T-helper 2 cell (primary cell): ENCODE measurements at places on chromosomes 6 and 20.

- DNase-seq = no peak
Observed at GRCh38 chr6:44858998-44859397, 469.1 kb upstream of the RUNX2 start.

DNA sequence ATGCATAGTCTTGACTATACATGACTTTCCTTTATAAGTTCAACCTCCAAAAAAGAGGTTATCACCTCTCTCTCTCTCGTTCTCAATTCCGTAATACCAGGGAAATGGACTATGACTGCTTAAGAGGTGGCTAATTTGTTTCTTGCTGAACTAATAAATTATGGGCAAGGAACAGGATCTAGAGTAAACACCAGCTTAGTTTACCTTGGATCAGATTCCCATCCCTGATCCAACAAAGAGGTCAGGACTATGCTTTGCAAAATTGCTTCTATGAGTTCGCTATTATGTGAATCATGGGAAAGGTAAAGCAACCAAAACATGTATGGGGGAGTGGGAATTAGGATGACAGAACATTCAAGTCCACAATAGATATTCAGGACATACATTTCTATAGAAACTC is 630.7 kb downstream of the HACE1 start:
- no peak for DNase-seq

DNA sequence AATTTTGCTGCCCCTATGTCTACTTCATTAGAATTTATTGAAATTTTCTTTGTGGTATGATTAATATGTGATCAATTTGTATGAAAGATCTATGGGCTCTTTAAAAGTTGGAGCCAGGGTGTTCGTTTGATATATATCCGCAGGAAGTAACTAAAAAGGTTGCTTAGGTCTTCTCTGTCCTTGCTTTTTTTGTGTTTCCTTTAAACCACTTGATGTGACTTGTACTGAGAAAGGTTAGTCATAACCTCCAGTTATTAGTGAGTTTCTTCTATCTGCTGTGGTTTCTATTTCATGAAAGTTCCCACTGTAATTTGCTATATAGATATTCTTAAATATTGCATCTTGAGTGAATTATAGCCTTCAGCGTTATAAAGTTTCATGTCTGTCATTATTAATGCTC is 585.3 kb upstream of the ARID1B start:
- no peak for DNase-seq

- no peak for DNase-seq
Observed at GRCh38 chr6:106509420-106510089, 119.7 kb downstream of the RTN4IP1 start.

- no peak for DNase-seq
Observed at GRCh38 chr20:9467995-9468394, 46.4 kb upstream of the LAMP5 start.

DNA sequence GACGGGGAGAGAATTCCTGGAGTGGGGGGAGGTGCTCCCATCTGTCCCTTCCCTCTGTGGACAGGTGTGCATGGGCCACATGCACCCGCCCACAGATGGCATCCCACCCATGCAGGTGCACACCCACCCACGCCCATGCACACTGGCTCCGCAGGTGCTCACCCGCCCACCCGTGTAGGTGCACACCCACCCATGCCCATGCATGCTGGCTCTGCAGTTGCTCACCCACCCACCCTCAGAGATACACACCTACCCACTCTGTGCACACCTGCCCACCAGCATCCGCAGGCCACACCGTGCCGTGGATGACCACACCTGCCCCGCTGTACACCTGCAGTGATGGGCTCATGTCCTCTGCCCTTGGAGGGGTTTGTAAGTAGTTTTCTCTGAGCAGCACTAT is 132.0 kb downstream of the PHACTR3 start:
- no peak for DNase-seq

DNA sequence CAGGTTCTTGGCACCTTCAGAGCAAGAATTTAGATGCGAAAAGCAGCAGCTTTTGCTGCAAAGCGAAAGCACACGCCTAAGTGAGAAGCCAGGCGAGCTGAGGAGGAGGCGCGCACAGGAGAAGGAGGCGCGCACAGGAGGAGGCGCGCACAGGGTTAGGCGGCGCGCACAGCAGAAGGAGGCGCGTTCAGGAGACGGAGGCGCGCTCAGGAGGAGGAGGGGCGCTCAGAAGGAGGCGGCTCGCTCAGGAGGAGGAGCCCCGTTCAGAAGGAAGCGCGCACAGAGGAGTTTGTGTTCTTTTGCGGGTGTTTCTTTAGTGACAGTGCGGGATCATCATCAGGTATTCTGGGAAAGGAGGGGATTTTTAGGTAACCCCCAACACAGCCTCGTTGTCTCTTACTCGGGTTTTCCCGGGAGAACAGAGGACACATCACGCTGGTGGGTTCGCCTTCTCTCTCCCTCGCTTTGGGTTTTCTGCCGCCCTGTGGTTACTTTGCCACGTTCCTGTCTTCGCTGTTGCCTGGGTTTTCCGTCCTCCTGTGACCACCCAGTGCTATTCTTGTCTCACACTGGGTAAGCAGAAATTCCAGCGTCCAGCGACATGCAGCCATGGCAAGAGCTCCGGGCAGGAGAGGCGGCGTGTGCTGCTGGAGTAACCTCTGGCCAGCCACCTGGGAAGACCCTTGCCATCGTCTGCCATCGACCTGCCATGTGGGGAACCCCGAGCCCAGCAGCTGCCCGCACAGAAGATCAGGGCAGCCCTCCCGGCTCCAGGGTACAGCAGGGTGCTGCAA is 47.0 kb downstream of the WDR27 start:
- DNase-seq = peak; percentile 62

GRCh38 chr6:150087336-150087735 is 18.4 kb upstream of the ULBP3 start:
- no peak for DNase-seq

DNA sequence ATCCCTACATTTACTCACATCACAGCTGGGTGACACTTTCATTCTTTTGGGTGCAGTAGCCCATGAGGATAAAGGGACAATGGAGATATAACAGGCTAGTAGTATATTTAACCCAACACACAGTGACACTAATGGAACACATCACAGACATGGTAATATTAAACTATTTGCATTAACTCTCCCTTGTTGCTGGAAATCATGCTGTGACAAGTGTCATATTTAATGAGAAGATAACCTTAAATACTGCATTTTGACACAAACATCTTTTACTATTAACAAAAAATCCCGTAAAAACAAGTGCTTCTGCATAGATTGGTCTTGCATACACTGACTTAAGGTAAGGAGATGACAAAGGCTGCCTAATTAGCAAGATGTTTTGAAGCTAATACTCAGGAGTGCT is 45.5 kb downstream of the CNR1 start:
- DNase-seq = no peak

DNA sequence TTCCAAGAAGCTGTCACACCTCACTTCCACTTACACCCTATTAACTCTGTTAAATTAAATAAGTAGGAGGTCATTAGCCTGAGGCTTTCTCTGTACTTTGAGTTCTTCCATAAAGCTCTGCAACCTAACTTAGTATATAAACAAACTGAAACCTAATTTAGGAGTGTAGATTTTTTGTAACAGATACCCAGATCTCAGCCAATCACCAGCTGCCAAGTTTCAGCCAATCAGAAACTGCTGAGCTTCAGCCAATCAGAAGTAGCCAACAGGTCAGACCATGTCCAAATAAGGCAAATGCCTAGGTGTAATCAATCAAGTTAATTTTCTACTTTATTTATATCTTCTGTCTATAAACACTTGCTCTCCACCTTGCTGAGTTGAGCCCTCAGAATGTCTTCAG is 142.7 kb upstream of the SULF2 start:
- peak; percentile 9 for DNase-seq

DNA sequence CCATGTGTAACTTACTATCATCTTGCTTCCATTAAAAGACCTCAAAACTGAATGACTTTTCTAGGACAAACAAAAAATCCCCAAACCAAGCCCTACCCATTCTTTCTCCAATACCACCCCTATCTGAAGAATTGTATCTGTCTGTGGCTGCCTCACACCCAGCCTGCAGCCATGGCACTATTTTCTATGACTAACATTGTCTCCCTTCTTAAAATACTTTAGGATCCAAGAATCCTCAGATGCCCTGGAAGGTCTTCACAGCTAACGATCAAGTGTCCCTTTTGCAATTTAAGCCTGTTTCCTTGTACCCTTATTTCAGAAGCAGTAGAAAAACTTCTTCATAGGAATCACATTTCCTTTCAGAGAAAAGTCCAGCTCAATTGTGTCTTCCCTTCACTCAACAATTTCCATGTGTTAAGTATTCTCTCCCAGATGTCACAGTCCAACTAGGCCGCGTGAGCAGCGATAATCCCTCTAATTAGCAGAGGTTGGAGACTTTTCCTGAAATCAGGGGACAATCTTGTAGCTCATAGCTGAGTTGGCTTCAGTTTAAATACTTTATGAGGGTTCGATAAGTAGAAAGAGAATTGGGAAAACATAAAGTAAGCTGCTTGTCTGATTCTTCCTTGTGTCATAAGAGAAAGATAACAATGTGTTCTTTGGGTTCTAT is 5.2 kb upstream of the MEP1A start:
- DNase-seq = no peak

DNA sequence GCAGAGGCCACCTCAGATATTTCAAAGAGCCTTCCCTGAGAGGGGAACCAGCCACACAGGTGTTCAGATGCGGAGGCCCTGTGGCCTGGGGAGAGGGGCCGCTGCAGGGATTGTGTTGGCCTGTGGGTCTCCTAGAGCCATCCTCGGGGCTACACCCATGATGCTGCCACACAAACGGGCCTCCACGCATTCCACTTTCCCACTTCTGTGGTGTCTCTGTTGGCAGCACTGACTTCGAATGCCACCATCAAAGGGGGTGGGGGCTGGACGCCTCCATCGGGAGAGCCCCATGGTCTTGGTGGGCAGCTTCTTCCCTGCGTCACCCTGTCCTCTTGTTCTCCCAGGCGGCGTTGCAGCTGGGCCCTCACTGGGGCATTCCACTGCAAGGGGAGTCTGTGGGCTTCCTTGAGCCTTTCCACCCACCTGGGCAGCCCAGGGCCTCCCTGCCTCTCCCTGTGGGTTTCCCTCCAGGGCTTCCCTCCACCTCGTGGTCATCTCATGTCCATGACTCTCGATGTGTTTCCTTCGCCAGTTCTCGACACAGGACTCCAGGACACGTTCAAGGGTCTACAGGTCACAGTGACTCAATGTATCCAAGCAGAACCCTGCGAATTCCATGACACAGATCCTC is 145.5 kb downstream of the ERMARD start:
- no peak for DNase-seq

DNA sequence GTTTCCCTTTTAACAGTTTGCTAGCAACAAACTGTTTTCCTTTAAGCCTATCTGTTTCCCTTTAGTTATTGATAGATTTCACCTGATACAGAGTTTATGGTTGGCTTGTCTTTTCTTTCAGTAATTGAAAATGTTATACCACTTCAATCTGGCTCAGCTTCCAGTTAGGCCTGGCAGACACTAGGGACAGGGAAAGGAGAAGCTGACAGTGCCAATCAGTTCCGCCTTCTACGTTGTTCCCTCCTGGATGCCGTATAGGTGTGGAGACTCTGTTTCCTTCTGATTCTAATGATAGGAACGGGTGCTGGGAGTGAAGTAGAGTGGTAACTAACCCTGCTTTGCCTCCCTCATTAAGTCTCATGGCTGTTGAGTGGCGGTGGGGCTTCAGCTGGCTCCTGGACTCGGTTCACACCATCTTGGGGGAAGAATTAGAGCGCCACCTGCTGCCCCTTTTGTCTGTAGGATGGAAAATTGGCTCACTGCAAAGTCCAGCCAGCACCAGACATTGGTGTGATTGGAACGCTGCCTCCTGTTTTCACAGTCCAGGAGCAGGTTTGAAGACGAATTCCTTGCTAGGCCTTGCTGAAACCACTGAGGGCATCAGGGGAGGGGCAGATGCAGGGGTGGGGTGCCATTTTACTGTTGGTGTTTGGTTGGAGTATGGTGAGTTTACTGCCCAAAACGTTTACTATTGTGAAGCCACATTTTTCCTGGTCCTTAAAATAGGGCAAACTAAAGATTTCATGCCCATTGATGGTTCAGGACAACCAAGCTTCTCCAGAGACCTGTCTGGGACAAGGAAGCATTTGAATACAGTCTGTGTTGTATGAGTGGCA is 1729.5 kb downstream of the GRIK2 start:
- DNase-seq = no peak

- no peak for DNase-seq
Observed at GRCh38 chr6:55576811-55577210, 2.2 kb downstream of the HMGCLL1 start.

DNA sequence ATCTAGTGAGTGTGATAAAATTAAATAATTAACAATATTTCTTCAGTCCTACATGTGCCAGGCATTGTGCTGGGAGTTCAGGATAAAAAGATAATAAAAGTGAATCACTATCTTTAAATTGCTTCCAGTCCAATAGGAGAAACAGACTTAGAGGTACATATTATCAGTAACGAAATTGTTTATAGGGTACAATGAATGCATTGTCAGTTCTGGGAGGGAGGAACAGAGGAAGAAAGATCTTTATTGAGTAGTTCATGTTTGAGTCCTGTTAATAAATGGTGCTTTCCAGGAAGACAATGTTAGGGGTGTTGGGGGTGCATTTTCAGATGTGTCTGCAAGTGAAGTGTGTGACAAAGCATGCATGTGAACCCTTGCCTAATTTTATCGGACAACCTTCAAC is 183.1 kb downstream of the OGFRL1 start:
- DNase-seq = no peak

DNA sequence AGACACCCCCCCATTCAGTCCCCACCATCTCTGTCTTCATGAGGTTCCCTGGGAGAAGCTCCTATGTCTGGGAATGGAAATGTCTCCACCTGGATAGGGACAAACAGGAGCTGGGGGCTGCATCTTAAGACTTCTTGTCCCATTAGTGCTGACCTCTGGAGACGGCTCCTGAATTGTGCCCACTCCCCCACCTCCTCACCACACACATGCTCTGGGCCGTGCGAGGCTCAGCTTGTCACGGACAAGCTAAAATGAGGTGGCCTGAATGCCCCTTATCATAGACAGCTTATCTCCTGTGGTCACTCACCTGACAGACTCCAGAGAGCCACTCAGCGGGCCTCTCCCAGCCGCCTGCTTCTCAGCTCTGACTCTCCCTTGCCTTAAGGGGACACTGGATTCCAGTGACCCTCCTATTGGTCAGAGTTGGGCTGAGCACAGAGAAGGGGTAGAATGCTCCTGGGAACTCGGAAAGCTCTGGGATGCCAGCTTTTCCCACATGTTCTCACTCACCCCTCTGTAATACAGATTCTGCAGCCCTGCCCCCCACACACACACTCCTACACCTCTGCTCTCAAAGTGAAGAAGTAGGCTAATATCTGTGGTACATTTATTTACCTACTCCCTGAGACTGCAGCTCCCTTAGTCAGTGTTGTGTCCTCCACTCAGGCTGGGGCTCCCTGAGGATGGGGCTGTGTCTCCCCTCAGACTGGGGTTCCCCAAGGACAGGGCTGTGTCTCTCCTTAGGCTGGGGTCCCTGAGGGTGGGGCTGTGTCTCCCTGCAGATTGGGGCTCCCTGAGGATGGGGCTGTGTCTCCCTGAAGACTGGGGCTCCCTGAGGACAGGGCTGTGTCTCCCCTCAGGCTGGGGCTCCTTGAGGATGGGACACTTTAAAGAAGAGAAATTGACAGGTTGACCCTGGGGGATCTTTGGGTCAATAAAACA is 167.5 kb downstream of the VEGFA start:
- DNase-seq = no peak
